Stimulated activated naive CD4-positive, alpha-beta T cell treated with Interleukin-2 at 50 U/mL for 16 hours (primary cell): ENCODE measurements at places on chromosomes 3 and 15.

DNA sequence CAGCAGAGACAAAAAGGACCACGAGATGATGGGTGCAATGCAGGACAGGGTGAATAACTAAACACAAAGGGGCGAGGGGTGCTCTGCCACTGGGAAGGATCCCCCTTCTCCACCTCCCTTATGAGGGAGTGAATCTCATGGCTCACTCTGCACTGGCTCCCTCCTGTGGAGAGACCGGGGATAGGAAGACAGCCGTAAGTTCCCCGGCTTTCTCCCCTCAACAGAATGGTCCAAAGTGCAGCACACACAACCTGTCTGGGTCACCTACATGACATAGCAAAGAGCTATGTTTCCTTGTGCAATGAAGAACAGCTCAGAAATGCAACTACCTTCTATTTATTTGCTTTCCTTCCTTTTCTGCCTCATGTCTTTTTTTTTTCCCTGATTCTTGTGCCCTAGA lies 7.8 kb upstream of the ACSBG1 start:
- DNase-seq, result no peak

DNA sequence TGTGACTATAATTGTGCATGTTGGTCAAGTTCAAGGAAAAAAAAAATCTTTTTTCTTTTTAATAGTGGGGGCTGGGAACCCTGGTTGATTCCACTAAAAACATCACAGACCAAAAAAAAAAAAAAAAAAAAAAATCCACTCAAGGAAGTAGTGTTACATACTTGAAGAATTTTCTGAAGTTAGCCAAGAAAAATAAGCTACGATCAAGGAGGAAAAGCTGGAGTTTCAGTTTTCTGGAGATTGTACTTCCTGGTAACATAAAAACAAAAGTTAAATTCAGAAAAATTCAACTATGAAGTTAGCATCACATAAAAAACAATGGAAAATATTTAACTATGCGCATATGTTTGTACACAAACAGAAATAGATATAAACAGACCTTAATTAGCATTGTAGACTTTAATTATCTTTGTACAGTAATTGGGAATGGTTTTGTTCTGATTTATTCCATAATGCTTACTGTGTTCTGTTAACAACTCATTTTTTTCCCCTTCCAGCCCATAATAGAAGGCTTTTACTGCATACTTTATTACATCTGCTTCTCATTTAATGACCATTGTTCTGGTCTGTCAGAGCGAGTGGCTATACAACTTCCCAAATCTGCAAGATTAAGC lies 194.3 kb downstream of the RORA start:
- DNase-seq, result no peak

GRCh38 chr3:125684199-125684598 lies 88.9 kb upstream of the OSBPL11 start:
- no peak for DNase-seq

DNA sequence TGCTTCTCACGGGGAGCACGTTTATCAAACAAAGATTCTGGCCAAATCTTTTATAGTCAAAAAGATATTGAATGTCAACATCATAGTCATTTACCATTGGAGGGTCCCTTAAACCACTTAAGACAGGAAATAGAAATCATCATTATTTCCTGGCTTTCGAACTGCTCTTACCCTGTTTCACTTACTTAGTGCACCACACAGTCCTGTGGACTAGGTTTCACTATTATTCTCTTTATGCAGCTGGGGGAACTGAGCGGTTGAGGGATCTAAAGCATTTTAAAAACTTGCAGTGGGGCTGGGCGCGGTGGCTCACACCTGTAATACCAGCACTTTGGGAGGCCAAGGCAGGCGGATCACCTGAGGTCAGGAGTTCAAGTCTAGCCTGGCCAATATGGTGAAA lies 13.7 kb upstream of the TPRG1 start:
- no peak for DNase-seq

DNA sequence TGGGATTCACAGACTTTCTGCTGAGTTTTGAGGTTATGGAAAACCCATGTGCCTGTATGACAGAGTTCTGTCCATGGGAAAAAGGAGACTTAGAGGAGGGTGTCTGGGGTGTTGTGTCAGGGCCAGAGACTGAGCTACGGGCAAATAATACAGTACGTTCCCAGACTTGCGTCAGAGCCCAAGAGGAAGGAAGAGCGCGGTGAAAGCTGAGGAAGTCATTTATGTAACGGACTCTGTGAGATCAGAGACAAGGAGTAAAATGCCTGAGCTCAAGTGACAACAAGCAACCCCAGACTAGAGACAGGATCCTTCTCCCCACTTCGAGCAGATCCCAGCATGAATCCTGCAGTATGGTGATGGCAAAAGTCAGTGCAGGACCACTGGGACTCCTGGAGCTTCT lies 368.6 kb upstream of the MCTP2 start:
- DNase-seq, result no peak

DNA sequence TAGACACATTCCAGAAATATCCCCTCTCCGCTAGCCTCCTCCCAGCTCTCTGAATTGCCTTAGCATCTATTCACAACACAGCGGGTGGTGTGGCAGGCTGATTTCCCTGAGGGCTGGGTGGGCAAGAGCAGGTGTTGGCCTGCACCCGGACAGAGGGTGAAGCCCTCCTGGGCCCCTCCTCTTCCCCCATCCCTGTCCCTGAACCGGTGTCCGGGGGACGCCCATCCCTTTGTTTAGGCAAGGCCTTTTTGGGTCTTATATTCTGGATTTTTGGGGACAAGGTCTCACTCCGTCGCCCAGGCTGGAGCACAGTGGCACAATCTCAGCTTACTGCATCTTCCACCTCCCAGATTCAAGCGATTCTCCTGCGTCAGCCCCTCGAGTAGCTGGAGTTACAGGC lies 55.2 kb upstream of the KLHL25 start:
- no peak for DNase-seq

DNA sequence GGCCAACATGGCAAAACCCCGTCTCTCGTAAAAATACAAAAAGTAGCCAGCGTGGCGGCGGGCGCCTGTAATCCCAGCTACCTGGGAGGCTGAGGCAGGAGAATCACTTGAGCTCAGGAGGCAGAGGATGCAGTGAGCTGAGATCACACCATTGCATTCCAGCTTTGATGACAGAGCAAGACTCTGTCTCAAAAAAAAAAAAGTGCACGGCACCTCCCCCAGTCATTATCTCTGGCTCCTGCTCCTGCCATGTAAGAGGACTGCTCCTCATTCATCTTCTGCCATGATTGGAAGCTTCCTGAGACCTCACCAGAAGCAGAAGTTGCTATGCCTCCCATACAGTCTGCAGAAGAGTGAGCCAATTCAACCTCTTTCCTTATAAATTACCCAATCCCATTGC lies 4.0 kb upstream of the ALG1L2 start:
- DNase-seq, result no peak
